ENCODE measurements at places on chromosomes 3 and 15.

GRCh38 chr15:91866371-91866905 lies 12.9 kb downstream of the SLCO3A1 start:
- peak; percentile 79 for DNase-seq

GRCh38 chr3:59107856-59108815 lies 58.3 kb upstream of the CFAP20DC start:
- peak; percentile 23 for DNase-seq

GRCh38 chr15:92884436-92885223 lies 15.5 kb upstream of the CHD2 start:
- peak; percentile 49 for DNase-seq

DNA sequence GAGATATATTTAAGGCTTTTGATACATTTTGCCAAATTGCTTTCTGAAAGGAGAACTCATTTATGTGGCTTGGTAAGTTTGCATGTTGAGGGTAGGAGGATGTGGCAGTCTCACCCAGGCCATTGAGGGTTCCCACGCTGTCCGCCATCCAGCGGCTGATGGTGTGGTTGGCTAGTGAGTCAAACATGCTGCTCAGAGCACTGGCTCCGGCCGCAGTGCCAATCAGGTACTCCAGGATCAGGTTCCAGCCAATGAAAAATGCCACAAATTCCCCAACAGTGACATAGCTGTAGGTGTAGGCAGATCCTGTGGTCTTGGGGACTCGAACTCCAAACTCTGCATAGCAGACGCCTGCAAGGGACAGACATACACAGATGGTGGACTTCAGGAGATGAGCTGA lies 82.3 kb downstream of the CLDN11 start:
- DNase-seq, result no peak

- peak; percentile 24 for DNase-seq
Observed at GRCh38 chr3:52633786-52634185, 51.9 kb downstream of the PBRM1 start.

DNA sequence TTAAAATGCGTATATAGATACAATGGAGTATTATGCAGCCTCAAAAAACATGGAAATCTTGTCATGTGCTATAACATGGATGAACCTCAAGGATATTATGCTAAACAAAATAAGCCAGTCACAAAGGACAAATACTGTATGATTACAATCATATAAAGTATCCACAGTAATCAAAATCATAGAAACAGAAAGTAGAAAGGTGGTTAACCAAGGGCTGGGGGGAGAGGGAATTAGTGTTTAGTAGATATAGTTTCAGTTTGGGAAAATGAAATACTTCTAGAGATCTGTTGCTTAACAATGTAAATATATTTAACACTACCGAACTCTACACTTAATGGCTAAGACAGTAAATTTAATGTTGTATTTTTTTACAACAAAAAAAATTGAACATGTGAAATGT lies 9.0 kb downstream of the TOP2B start:
- no peak for DNase-seq

DNA sequence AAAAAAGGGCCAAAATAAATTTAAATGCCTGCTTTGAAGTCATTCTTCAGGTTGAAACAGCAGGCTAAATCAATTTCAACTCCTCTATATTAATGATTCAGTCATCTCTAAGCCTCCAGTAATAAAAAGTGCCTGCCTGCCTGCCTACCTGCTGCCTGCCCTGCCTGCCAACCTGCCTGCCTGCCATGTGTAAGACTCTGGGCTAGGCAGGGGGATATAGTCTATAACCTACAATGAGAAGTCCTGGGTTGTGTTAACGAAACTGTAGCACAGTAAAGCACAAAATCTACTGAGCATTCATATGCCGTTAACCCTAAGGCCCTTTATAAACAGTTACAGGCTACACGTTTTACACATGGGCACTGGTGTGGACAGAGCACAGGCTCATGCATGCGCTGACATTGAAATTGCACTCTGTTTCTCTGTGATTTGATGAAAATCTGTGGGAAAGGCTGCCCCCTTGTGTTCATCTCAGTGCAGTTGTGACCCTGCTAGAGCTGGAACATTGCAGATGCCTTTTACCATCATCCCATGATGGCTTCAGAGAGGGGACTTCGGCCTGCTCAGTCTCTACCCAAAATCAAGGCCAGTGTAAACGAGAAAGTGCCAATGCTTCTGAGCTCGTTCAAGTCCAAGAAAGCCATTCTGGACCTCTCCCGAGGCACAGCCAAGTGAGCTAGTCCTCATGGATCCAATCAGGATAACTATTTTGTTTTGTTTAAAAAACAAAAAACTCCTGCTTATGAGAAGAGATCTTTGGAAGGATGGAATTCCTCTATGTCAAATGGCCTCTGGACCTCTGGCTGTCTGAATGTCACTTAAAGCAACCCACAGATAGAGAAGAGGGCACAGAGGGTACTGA lies 64.6 kb downstream of the EFL1 start:
- peak; percentile 75 for DNase-seq

DNA sequence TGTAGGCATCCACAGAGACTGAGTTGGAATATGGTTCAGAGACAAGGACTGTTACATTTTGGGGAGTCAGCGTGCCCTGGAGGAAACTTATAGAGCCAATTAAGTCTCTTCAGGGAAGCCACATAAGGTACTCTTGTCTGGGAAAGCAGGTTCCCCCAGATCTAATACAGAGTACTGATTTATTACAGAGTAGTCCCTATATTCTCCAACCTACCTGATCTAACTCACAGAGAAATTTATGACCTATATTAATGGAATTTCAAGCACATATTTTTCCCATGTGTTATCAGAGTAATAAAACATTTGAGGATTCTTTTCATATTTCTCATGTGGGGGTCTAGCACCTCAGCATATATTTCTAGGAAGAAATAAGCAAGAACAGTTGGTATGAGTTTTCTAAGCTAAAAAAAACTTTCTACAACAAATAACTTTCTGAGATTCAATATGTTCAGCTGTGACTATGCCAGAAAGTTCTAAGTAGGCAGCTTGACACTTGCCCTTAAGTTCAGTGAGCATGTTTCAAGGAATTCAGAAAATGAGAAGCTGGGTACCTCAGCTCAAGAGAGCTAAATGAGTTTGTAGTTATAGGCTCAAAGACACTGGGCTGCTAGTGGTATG lies 75.3 kb upstream of the COL8A1 start:
- no peak for DNase-seq

- DNase-seq, result no peak
Observed at GRCh38 chr15:54580643-54581042, 602.4 kb downstream of the UNC13C start.

- DNase-seq, result peak; percentile 54
Observed at GRCh38 chr3:149658744-149659497, 1.1 kb upstream of the WWTR1 start.

DNA sequence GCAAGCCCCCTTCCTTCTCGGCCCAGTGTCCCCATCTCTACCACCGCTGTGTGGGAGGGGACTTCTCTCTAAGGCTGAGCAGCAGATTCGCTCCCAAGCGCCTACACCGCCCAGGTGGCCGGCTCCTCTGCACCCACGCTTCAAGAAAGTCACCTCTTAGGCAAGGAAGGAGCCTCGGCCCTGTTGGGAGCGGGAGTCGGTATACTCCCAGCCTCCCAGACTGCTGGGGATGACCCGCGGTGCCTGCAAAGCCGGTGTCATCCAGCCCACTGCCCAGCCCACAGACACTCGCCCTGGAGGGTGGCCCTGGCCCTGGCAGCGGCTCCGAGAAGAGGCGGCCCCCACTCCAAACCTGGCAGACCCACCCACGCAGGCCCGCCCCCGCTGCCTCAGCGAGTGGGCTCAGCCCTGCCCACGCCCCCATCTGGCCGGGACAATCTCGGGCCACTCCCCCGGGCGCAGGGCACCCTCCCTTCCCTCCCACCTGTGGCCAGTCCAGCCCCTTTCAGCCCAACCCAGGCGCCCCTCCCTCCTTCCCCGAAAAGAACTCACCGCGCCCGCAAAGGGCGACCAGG lies 396 bp downstream of the CHRNB4 start:
- no peak for DNase-seq

- DNase-seq, result no peak
Observed at GRCh38 chr3:131067983-131068382, 41.3 kb downstream of the NEK11 start.

DNA sequence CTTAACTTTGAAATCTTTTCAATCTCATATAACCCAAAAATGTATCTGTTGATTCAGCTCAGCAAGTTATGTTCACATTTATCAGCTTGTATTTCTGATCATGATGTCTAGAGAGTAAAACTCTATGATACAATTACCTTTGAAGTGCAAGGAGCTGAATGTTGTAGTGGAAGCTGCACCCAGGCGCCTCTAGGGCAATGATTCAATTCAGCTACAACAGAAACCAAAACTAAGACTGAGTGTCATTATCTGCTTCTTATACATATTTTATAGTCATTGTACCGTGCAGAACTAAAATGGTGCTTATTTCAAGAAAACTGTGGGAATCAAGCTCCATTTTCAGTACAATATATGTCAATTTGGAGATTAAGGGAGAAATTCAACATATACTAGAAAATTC lies 1237.5 kb downstream of the ZPLD1 start:
- DNase-seq, result no peak

- no peak for DNase-seq
Observed at GRCh38 chr3:4829031-4829394, 150.2 kb upstream of the BHLHE40 start.

DNA sequence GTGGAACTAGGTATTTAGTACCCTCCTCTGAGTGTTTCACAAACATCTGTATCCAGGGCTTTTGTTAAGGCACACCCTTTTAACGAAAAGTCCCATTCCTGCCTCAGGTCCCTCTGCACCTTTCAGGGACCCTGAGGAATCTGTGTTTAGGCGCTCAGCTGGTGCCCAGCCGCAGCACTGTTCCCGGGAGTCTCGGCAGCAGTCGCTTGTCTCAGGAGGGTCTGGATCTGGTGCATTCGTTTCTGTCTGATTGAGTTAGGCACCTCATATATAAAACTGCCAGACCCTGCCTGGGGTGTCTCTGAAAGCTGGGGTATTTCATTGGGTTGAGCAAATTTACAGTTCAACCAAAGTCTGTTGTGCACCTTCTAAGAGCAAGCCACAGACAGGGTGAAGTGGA lies 162.8 kb upstream of the TOPAZ1 start:
- DNase-seq, result no peak

DNA sequence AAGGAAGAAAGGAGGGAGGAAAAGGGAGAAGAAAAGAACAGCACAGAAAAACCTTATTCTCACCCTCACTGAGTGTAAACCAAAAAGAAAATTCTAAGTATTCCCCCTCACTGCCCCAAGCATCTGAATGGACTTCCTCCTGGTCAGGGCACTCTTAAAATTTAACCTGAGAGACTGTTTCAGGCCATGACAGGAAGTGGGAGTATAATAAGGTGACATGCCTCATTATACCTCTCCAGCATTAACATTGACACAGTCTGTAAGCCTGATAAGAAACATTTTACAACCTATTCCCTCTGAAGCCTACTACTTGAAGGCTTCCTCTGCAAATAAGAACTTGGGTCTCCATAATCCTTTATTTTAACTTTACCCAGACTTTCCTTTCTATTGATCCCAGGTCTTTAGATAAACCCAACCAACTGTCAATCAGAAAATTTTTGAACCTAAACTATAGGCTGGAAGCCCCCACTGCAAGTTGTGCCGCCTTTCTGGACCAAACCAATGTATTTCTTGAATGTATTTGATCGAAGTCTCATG lies 41.7 kb downstream of the SLCO2A1 start:
- no peak for DNase-seq

- no peak for DNase-seq
Observed at GRCh38 chr3:81837071-81837593, 75.7 kb upstream of the GBE1 start.

GRCh38 chr3:186439725-186440124 lies 77.7 kb upstream of the DGKG start:
- no peak for DNase-seq

DNA sequence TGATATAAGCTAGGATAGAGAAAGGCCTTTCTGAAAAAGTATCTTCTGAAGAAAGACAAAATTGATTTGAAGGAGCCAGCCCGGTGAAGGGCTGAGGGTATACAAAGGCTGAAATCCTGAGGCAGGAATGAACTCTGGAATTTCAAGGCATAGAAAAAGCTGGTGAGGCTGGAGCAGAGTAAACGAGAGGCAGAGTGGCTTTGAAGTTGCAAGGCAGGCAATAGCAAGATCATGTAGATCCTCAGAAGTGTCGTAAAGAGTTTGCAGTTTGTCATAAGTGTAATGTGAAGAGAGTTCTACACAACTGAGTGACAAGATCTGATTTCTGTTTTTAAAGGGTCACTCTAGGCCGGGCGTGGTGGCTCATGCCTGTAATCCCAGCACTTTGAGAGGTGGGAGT lies 69.0 kb downstream of the HMG20A start:
- DNase-seq, result no peak

DNA sequence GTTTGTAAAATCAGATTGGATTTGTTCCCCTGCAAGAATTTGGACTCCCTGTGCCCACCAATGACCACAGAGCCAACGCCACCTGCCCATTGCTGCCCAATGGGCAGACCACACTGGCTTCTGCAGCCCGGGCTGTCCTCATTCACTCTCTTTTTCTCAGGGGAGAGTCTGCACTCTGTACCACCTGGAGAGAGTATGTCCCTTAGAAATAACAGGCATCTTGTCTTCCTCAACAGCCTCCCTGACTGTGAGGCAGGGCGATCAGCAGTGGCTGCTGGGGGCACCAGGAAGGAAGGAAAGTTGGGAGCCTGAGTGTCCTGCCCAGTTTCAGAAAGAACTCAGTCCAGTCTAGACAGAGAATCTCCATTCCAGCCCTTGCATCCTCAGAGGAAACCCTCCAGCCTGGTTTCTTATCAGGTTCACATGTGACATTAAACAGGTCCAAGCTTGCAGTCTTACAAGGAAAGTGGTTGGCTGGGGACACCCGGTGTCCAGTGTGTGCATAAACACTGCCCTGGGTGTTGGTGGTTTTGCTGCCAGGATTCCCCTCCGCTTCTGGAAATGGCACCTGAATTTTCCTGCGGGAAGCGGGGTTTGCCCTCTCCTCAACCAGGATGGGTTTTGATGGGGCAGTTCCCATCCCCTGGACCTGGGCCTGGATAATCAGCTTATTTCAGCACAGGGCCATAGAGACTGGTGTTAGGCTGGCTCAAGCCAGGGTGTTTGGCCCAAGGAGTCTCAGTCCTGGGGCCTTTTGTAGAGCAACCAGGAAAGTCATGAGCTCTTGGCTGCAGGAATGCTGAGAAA lies 37.2 kb downstream of the SSUH2 start:
- DNase-seq, result peak; percentile 78

DNA sequence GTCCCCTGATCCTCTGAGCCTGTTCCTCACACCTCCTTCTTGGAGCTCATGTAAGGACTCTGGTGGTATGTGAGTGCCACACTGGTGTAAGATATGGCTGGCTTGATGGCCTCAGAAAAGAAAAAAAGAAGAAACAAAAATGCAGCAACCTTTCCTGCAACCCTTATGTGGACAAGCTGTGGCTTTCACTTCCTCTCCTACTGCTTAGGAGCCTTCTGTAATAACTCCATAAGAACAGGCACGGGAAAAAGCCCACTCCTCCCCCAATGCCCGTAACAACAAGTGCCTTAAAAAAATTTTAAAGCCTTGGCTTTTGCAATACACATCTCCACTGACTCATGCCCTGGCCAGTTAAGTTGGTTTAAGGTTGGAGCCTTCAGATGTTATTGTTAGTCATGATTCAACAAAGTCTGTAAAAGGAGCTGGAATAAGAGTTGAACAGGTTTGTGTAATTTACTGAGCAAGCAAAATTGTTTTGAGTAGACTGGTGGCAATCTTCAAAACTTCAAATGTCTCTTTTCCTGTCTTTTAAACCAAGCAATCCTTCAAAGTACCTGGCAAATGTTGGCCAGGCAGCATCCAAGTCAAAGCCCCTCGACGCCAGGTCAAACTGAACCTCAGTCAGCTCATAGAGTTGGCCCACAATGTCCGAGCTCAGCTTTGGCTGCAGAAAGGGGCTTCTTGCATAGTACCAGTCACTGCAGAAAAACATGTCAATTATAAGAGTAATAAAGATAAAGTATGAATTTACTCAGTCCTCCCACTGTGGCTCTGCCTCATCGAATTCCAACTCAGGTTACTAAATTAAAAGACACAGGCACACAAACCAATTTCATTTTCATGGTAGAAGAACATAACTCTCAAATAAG lies 22.9 kb downstream of the FYCO1 start:
- DNase-seq, result peak; percentile 93
